NCI-H2171 (cell line): ENCODE measurements at places on chromosomes 2 and 18.

DNA sequence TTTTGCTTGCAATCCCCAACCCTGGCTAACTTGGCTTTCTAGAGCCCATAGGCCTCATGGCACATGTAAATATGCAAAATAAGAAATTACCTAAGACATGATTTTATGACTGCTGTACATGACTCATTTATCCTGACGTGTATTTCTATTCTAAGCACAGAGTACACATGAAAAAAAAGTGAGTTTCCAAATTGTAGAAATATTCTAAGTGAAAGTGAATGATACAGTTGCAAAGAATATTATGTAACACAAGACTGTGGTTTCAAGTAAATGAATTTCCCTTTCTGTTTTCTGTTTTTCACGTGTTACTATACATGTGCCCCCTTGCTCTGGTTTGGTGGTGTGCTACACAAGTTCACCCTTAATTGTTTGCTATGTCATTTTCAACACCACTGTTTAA is 162.4 kb downstream of the LRP1B start:
- DNase-seq = no peak

- no peak for DNase-seq
These were observed 2.2 kb upstream of the IL1RN start for GRCh38 chr2:113124984-113125855.

DNA sequence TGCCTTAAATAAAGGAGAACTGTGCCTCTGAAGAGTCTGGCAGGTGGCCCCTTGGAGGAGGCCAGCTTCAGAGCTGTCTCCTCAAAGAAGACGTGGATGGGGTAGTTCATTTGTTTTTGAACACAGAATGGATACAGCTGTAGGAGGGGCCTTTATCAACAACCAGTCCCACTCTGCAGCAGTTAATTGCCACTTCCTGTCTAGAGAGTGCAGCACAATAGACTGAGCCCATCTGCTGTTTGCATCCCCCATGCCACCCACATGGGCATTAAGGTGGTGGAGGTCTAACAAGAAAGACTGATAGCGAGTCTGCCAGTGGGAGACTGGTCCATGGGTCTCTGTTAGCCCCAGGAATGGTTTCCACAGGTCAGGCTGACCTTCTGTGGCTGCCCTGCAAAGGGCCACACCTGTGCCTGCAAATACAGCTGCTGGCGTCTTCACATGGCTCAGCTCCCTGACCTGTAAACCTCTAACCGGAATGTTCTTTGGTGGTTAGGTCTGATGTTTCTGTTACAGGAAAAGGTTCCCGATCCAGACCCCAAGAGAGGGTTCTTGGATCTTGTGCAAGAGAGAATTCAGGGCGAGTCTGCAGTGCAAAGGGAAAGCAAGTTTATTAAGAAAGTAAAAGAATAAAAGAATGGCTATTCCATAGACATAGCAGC is 153.3 kb upstream of the ITGA6 start:
- no peak for DNase-seq

GRCh38 chr2:71548646-71549425 is 95.5 kb downstream of the DYSF start:
- DNase-seq = peak; percentile 77

DNA sequence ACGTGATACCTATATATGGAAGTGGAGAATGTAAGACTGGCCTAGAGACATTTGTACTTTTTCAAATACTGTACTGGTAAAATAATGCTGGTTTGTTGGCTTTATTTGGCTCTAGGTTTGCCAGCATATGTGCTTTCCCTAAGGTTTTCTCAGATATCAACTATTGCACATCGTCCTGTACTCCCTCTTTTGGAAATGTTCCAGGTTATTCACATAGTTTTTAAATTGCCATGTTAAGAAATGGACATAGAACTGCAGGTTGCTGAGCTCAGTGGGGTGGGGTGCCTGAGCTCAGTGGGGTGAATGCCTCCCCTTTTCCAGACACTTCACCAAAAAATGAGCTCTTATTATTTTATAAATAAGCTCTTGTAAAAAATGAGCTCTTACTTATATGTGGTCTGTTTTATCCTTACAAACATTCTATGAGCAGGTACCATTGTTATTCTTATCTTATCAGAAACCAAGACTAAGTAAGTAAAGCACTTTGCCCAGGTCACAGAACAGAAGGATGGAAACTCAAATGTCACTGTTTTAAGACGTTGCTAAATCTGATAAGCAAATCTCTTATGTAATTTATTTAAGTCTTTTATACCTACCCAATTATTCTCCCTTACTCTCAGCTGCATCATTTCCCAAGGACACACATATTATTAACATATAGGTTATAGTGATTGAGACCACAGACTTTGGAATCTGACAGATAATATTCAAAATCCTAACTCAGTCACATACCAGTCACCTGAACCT is 99.0 kb downstream of the CPS1 start:
- peak; percentile 30 for DNase-seq

- peak; percentile 95 for DNase-seq
These were observed 23.7 kb upstream of the CXCR4 start for GRCh38 chr2:136141510-136142149.

- peak; percentile 37 for DNase-seq
These were observed 20.6 kb downstream of the RPL37A start for GRCh38 chr2:216519154-216519762.

GRCh38 chr2:77028032-77028600 is 494.1 kb downstream of the LRRTM4 start:
- no peak for DNase-seq

DNA sequence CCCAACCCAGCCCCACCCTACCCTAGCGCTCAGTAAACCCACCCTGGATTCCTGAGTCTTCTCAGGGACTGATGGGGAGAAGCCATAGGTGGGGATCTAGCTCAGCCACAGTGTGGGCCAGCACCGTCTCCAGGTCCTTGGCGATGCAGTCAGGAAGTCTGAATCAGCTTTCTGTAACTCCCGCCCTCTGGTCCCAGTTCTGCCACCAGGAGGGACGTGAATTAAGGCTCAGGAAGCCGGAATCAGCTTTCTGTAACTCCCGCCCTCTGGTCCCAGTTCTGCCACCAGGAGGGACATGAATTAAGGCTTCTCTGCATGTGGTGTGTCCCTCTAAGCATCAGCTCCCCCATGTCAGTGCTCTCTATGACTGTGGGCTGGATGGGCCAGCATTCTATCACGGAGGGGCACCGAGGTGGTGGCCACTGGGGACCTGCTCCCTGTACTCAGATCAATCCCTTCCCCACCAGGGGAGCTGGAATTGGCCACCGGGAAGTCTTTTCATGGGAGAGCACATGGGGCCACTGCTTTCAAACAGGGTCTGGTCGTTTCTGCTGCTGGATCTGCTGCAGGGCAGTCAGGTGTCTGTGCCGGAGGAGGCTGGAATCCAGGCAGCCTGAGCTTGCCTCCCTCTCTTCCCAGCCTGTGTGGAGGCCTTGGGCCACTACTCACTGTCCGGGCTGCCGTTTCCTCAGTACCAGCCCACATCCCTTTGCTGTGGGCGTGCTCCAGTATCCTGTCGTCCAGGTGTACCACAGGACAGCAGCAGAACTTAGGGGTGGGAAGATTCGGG is 24.7 kb downstream of the ASB18 start:
- no peak for DNase-seq

DNA sequence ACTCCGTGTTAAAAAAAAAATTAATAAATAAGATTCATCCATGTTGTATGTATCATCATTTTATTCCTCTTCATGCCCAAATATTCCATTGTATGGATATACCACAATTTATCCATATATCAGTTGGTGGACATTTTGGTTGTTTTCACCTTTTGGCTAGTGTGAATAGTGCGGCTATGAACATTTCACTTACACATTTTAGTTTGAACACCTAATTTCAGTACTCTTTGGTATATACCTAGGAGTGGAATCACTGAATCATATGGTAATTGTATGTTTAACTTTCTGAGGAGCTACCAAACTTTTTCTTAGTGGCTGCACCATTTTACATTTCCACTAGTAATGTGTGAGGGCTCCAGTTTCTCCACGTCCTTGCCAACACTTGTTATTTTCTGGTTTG is 20.0 kb downstream of the CDCA7 start:
- DNase-seq = no peak

DNA sequence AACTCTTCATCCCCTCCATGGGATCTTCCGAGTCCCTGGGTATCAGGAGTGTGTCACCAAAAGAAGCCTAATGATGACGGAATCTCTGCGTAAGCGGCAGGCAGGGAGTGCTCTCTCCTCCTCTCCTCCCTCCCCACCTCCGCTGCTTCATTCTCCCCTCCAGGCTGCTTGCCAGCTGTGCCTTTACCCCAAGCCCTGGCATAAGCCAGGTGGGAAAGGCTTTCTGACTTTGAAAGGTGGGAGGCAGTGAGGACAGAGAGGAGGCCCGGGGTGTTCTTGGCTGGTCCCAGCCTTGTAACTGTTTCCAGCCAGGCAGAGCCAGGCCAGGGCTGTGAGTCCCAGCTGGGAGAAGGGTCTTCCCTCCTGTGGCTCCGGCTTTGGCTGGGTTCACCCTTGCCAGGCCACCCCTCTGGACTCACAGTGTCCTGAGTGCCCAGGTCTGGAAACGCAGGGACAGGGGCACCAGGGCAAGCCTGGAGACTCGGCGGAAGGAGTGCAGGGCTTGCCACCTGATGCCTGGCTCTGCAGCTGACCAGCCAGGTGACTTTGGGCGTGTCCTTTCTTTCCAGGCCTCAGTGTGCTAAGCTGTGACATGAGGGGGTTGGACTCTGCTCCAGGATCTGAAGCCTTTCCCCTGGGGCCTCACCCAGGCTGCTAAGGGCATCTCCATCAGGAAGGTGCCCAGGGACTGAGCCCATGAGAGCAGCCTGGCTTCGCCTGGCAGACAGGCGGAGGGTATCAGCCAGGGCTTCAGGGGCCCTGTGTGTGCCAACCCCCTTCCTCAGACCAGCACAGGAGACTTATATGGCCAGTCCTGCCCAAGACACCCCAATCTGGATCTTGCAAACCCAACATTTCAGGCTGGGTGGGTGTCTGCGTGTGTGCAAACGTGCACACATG is 32.7 kb upstream of the HPCAL1 start:
- DNase-seq = peak; percentile 10

- DNase-seq = peak; percentile 66
These were observed 16.8 kb upstream of the LYPD6 start for GRCh38 chr2:149313512-149313972.

DNA sequence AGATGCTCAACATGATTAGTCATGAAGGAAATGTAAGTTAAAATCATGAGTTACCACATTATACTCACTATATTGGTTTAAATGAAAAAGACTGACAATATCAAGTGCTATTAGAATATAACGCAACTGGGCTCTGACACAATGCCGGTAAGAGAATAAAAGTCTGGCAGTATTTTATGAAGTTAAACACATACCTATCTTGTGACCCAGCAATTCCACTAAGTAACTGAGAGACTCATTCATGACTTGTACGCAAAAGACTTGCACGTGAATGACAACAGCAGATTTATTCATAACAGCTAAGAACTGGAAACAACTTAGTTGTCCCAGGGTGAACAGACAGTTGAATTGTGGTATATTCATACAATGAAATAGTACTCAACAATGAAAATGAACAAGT is 342.1 kb downstream of the SLC4A3 start:
- no peak for DNase-seq

- DNase-seq = no peak
These were observed 51.5 kb downstream of the EIPR1 start for GRCh38 chr2:3326182-3326537.

DNA sequence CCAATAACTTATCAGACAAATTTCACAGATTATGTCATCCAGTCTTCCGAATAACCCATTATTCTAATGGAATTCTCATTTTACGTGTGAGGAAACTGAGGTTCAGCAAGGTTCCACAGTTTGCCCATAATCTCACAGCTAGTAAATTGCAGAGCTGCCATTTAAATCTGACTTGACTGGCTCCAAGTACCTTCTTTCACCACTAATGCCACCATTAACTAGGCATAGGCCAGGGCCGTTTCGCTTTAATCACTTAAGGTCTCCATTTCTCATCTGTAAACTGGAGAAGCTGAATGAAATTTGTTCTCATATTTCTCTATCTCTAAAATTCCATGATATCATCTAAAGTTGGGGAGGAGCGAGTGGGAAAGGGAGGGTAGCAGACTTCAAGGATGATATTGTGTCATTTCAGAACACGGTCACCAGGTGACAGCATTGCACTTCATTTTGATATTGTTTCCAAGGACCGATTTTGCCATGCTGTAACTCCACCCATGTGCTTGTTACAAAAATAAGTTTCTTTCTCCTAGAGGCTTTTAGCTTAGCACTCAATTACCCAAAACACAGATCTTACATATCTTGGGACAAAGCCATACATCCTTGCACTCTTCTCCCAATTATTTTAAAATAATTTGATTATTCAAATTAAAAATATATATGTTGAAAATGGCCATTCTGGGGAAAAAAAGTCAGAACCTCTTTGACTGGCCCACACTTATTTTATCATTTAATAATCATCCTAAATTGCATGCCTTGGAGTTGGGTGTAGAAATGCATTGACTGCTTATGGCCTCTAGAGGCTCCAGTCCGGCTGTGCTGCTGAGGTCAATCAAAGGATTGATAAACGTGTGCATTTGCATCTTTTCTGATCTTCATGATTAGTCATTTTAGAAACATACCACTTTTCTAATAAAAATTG is 123.8 kb downstream of the AKAIN1 start:
- peak; percentile 41 for DNase-seq

DNA sequence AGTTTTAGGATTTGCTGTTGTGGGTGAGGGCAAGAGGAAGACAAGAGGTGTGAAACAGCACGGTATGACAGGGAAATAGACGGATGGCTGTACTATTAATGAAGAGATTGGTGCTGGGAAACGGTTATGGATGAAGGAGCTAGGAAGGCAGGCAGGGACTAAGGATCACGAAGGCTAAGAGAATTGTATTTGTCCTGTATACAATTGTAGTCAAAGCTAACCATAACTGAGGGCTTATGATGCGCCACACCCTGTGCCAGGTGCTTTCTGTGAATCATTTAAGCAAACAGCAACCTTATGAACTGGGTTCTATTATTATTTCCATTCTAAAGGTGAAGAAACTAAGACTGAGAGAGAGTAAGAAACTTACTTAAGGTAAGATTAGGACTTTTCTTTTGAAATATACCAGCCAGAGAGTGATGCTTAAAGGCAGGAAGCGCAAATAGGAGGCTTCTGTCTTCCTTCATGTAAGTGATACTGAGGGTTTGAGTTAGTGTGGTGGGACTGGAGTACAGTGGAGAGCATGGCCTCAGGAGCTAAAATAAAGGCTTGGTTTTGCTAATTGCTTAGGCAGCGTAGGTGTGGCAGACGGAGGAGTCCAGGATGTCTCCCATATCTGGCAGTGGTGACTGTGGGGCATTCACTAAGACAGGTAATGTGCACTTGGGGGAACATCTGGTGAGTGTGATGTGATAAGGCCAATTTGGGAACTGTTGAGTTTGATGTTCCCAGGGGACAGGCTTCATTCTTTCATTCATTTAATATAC is 85.8 kb downstream of the PLEKHM3 start:
- DNase-seq = peak; percentile 23
